ENCODE measurements at places on chromosomes 2 and 18.

- peak; percentile 71 for DNase-seq
Observed at GRCh38 chr2:202034249-202035088, 814 bp downstream of the FZD7 start.

- DNase-seq: no peak
Observed at GRCh38 chr2:191666732-191667131, 11.2 kb upstream of the NABP1 start.

GRCh38 chr18:58064406-58064998 is 20.5 kb downstream of the NEDD4L start:
- DNase-seq: no peak

DNA sequence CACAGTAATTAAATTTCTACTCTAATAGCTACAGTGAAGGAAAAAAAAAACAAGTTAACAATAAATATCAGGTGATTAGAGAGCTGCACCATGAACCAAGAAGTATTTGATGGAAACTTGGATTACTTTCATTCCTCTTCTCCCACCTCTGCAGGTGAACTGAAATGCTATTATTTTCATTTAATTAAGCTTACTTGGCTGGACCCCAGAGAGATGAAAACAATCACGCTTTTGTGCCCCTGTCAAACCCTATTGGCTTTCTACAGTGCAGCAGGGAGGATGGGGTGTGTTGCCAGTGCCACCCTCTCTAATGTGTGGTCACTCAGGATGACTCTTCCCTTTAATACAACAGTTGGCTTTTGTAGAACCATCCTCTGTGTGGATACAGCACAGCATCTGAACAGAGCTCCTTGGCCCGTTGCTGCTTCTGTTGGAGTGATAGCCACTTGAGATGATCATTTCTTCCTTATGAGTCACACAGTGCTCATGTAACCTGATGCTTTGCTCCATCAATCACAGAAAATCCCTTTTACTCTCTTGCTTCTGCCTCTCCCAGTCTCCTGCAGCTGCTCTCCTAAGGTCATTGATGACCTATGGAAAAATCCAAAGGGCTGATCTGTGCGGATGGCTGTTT is 5.5 kb upstream of the ARL4C start:
- no peak for DNase-seq

DNA sequence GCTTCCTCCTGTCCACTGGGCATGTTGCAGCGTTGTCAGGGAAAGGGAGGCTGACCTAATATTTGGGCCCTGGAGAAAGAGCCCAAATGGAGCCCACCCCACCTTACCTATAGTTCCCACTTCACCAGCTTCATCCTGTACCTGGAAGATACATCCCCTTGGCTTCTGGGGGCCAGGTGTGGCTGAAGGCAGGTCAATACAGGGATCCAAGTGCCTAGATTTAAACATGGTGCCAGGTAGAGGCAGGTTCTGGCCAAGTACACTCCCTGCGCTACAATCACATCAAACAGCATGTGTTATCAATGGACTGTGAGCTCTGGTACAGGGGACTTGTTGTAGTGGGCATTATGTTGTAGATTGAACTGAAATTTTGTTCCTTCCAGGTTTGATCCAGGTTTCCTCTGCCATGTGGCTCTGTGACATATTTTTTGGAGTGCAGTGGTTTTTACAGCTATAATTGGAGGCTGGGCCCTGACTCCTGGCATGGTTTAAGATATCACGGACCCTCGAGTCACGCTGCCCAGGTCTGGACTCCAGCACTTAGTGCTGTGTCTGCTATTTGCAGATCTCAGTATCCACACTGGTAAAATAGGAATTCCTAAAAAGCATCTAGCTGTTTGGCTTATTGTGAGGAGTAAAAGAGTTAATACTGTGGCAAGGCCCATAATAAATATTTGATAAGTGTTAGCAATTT is 23.8 kb downstream of the MYCN start:
- no peak for DNase-seq

Measured in endodermal cell (in vitro differentiated cells).